MCF 10A (cell line): ENCODE measurements at places on chromosomes 16 and 17. TPM values are rescaled to one million over a fixed set of nuclear protein-coding genes. Genes with fewer than 3 reads are reported as not detected.

The NHLRC4 gene
- not detected in 2 replicates for total RNA-seq

DNA sequence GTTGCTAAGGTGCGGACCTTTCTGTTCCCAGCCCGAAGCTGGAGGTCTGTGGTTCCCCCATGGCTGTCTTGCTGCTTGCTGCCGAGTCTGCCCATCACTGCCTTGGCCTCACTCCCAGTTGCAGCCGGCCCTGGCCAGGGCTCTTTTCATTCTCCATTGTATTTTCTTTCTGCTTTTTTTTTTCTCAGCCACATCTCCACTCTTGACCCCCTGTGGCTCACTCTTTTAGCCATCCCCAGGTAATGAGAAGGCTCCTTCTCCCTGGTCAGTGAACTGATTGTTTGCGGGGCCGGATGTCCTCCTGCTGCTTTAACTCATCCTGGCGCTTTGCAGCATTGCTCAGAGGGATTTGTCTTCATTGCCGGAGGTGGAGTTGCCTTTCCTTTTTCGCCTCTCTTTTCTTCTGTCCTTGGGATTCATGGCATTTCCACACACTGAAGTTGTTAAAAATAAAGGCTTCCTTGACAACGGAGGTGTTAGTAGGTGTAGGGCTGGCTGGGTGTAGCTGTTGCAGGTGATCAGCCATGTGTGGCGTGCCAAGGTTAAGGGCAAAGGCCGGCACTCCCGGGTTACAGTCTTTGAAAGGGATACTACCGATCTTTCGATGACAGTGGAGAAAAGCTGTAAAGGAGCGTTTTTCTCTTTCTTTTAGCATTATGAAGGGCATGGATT, 34.1 kb downstream of the MAP2K6 start:
- DNase-seq: no peak

DNA sequence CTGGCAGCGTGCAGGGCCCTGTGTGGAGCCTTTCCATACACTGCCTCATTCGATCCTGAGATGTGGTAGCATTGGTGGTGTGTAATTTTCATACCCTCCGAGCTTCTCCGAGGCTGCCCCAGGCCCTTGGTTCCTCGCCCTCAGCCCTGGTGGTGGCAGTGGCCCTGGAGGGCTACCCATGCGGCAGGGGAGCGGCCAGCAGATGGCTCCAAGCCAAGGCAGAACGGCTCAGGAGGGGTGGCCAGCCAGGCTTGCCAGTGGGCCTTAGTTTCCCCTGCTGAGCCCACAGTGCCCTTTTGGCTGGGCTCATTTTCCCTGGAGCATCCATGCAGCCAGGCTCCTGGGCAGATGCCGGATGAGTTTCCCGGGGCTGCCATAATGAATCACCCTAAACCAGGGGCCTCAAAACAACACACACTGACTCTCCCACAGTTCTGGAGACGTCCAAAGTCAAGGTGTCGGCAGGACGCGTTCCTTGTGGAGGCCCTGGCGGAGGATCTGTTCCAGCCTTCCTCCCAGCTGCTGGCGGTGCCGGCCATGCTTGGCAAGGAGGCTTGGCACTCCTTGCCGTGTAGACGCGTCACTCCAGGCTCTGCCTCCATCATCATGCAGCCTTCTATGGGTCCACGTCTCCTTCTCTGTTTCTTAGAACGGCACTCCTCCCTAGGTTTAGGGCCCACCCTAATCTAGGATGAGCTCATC, 158.8 kb upstream of the GSE1 start:
- no peak for DNase-seq

- no peak for DNase-seq
Measured at GRCh38 chr17:43662413-43663141, 855 bp upstream of the MEOX1 start.

The C17orf67 gene
- total RNA-seq: 3.3 and 3.5 TPM in 2 replicates

DNA sequence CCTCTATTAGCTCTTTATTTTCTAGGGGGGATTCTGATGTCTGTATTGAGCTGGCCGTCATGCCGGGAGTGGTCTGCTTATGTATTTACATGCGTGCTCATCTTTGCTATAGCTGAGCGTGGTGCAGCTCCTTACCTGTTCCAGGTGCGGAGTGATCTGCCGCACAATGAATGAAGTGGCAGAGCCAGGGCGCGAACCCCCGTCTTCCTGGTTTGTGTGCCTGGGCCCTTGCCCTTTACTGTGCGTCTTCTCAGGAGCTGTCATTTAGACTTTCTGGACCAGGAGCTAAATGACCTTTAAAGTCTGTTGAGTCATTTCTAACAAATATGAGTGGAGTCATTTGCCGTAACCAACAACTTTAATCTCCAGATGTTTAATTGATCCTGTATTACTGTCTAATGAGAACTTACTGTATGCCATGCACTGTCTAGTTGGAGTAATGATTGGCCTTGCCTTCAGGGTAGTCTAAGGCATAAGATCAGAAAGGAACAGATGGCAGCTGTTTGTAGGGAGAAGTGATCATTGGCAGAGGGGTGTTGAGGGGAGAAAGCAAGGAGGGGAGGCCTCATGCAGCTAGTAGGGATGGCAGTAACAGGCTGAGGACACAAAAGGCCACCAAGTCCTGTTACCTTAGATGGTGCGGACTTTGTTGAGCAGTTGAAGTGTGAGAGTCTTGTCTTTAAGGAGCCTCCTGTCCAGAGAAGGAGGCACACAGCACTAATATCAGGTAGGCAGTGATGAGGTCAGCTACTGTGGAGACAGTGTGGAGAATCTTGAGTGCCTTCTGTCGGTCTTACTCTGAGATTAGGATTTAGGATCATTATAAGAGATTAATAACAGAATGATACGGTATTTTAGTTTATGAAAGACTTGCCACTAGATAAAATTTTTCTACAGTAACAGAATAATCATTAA, 53.9 kb downstream of the USP10 start:
- no peak for DNase-seq

The HOXB3 gene
- total RNA-seq: 0.79 and 0.88 TPM in 2 replicates

GRCh38 chr16:82991966-82992675, 365.4 kb downstream of the CDH13 start:
- DNase-seq: no peak

- DNase-seq: no peak
Measured at GRCh38 chr16:89269805-89270665, 52.5 kb downstream of the ZNF778 start.

GRCh38 chr16:66155933-66156332, 210.6 kb upstream of the CDH5 start:
- no peak for DNase-seq

DNA sequence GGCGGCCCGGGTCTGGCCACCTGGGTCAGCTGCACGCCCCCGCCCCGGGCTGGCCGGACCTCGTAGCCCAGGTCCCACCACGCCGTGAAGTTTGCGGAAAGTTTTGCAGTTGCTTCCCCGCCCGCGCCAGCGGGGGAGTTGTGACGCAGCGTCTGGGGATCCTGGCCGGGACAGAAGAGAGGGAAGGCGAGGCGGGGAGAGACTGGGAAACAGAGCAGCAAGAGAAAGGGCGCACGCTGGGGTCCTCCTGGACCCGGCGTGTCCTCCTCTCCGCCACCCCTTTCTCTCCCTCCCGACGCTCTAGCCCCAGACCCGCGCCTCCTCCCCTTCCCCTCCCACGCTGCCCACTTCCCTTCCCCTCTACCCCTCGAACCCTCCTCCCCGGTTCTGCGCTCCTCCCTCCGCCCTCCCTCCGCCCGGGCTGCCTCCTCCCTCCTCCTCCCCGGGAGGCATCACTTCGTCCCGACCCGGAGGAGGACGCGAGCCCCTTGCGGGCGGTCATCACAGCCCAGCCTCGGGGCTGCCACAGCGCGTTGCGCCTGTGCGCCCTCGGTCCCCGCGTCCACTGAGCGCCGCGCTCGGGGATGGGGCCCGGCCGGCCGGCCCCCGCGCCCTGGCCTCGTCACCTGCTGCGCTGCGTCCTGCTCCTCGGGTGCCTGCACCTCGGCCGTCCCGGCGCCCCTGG, at the start of gene MRC2:
Gene MRC2 (plus strand): TSS at position 452 of the 685 bp plus-strand sequence. CDS start 133 bp downstream, at position 585.
- peak; percentile 61 for DNase-seq

DNA sequence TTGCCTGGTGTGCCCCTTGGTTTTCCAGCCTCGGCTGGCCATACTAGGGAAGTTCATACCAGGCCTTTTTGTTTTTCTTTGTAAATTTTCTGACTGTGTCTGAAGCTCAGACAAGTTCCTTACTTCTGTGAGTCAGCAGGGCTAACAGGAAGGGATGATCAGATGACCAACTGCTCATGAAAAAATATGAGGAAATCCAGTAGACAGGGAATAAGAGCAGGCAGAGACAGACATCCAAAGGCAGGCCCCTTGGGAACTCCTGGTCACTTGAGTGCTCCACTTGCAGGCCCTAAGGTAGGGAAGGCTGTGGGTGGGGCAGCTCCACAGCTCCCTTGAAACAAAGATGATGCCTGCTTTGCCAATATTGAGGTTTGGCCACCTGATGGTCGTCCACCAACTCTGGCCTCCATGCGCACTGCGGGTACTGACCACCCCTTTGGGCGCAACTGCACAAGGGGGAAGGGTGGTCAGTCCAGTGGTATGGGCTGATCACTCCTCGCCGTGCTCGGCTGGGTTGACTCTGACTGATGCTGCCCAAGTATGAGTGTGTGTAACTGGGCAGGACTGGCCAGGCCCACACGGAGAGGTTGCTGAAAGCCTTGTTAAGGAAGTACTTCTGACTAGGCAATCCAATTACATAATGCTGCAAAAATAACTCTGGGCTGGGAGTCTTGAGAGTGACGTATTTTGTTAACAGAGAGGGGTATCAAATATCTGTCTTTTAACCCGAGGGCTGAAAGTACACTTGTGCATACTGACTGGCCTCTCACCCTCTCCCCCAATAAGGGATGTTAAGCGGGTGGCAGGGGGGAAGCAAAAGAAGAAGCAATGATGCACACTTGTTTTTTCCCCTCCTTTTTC, 20.8 kb upstream of the ZFHX3 start:
- DNase-seq: peak; percentile 86

DNA sequence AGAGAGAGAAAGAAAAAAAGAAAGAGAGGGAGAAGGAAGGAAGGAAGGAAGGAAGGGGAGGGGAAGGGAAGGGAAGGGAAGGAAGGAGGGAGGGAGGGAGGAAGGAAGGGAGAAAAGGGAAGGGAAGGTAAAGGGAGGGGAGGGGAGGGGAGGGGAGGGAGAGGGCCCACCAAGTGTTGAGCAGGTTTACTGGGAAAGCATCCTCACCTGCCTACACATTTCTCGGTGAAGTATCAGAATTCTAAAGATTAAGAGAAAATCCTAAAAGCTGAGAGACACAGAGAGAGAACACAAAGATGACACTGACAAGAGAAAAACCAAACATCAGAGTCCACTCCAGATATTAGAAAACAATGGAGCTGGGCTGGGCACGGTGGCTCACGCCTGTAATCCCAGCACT, 12.3 kb upstream of the CMTM3 start:
- no peak for DNase-seq

The GRB7 gene
- 7.3 and 10.3 TPM in 2 replicates for total RNA-seq

GRCh38 chr17:37702598-37702997, 42.3 kb downstream of the HNF1B start:
- DNase-seq: peak; percentile 71

DNA sequence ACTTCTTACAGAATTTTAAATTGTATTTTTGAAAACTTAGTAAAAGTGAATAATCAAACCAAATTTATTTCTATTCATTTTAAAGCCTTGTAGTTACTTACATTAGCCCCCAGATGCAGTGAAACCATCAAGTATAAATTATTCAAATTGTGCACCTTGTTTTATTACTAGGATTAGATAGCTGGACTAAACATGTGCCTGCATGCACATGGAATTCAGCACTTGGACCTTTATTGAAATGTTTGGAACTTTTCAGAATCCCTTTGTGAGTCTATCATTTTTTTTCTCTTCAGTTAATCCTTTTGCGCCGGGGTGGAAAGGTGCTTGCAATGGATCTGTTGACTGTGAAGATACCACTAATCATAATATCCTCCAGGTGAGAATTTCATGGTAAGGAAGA, 4.7 kb downstream of the ZPBP2 start:
- DNase-seq: peak; percentile 24

DNA sequence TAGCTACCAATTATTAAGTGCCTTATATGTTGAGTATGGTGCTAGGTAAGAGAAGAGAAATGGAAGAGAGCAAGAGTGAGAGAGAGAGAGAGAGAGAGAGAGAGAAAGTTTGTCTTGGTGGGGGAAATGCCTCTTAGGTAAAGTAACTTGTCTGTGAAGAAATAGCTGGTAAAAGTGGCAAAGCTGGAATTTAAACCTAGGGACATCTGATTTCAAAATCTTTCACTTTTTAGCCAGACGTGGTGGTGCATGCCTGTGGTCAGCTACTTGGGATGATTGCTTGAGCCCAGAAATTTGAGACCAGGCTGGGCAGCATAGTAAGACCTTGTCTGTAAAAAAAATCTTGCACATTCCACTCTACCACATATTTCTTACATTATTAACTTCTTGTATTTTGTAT, 23.0 kb upstream of the CDR2 start:
- peak; percentile 84 for DNase-seq

DNA sequence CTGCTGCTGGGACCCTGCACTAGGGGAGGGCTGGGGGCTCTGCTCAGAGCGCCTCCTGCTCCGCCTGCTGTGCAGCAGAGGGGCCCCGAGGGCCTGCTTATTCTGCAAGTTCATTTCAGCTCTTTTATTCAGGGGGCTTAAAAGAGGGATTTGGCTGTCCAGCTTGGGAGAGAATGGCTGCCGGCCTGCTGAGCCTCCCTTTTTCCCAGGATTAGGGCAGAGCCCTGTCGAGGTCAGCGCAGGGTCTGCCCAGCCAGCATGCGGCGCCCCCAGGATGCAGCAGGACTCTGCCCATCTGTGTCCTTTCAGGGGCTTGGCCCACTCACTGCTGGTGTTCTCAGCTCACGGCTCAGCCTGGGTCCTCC, 1.1 kb downstream of the SMIM5 start:
- DNase-seq: no peak

DNA sequence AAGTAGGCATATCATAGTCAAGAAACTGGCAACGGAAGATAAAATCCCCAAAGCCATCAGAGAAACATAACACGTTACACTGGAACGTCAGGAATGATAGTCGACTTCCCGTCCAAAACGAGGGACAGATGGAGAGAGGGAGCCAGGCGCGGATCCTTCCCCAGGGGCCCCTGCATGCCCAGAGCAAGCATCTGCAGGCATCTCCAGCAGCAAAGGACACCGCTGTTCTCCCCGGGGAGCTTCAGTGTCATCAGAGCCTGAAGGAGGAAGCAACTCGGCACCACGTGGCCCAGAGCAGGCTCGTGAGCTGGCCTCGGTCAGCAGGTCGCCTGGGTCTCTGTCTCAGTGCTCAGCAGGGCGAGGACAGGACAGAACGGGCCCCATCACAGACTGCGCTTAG, 50.1 kb downstream of the LMF1 start:
- no peak for DNase-seq

The RAP1GAP2 gene
- total RNA-seq: 33.8 and 40.2 TPM in 2 replicates

GRCh38 chr16:75415169-75415905, 18.0 kb downstream of the CFDP1 start:
- DNase-seq: no peak

DNA sequence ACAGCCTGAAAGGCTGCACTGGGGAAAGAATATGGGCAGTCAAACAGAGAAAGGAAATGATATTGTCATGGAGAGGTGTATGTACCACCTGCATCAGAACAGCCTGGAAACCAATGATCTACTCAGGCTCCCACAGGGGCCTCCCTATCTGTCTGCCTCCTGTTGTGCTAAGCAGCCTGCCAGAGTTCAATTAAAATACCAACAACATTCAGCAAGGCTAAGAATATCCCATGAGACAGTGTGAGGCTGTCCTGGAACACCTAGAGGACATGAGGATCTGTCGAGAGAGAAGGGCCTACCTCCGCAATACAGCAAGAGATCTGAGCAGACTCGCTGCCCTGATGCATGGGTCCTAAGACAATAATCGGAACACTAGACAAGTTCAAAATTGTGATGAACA, 8.4 kb downstream of the FXR2 start:
- no peak for DNase-seq

The NXPH3 gene
- total RNA-seq: not detected in 2 replicates
